ENCODE measurements at places on chromosomes 3 and 15.

GRCh38 chr3:10224794-10225665 lies 23.2 kb upstream of the TATDN2 start:
- peak; percentile 94 for DNase-seq

GRCh38 chr3:40178012-40178594 lies 131.4 kb upstream of the EIF1B start:
- no peak for DNase-seq

DNA sequence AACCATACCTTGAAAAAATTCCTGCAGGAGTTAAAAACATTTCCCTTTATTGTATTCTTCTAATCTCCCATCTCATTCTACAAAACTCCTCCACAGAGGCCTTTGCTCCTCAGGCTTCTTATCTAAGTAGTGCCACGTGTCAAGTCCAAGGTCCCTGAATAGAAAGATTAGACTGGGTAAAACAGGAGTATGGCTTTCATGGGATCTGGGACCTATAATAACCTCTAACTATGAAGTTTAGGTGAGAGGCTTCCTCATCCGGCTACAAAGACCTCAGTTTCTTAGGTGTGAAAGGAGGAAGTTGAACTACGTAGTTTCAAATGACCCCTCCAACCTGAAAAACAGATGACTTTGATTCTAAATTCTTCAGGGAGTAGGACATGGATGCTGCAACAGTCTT lies 20.0 kb downstream of the GPR15 start:
- DNase-seq = no peak

DNA sequence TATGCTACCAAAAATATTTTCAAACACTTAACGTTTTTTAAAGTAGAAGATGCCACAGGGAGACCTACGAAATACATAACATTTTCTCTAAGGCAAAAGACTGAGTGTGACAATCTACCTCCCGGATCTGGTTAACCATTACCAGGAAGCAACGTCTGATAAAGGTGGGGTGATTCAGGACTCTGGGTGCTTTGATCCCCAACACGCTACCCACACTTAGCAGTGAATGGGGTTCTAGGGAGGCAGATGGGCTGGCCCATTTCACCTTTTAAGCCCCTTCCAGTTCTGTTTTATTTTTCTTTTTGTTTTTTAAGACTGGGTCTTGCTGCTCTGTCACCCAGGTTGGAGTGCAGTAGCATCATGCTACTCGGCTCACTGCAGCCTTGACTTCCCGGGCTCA lies 39.5 kb downstream of the EIF4E3 start:
- no peak for DNase-seq

DNA sequence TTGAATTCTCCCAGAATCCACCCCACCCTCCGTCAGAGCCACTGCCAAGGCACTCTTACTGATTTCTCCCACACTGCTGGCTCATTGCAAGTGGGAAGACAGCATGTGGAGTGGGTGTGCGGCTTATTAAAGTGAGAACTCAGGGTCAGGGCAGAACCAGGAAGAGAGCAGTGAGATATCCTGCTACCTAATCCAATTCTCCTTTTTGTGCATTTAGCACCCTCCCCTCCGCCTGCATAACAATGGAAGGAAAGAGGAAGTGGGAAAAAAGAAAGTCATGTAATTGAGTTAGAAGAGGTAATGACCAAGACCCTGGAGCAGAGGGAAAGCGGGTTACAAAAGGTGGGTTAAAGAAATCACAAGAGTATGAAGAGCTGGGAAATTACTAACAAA lies 27.8 kb upstream of the PIK3CB start:
- DNase-seq = no peak

- no peak for DNase-seq
These were observed 197.5 kb upstream of the TSC22D2 start for GRCh38 chr3:150210461-150211110.

GRCh38 chr3:123802007-123802625 lies 82.0 kb downstream of the MYLK start:
- no peak for DNase-seq

- DNase-seq = no peak
These were observed 61.1 kb downstream of the AAGAB start for GRCh38 chr15:67193223-67193990.

DNA sequence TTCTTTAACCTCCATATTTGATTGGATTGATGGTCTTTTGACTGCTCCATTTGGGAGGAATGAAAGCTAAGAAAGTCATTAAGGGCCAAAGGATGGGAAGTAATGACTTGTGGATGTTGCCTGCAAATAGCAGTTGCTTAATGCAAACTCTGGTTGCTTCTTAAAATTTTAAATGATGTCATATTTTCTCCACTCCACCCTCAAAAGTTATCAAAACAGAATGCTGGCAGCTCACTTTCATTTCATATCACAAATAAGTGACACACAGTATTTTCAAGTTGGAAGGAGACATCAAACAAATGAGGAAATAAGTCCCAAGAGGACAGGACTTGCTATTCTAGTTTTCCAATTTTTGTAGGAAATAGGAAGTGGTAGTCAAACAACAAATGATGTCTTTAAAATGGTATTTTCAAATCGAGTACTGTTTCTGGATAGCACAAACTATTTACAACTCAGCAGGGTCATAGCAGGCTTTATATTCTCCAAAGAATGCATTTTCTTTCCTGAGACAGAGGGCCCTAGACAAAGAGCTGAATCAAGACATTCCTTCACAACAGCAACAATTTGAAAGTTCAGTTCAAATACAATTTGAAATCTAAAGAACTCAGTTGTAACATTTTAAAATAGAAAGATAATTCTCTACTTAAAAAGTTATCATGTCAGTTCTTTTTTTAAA lies 165.1 kb upstream of the UBE2E1 start:
- DNase-seq = no peak

DNA sequence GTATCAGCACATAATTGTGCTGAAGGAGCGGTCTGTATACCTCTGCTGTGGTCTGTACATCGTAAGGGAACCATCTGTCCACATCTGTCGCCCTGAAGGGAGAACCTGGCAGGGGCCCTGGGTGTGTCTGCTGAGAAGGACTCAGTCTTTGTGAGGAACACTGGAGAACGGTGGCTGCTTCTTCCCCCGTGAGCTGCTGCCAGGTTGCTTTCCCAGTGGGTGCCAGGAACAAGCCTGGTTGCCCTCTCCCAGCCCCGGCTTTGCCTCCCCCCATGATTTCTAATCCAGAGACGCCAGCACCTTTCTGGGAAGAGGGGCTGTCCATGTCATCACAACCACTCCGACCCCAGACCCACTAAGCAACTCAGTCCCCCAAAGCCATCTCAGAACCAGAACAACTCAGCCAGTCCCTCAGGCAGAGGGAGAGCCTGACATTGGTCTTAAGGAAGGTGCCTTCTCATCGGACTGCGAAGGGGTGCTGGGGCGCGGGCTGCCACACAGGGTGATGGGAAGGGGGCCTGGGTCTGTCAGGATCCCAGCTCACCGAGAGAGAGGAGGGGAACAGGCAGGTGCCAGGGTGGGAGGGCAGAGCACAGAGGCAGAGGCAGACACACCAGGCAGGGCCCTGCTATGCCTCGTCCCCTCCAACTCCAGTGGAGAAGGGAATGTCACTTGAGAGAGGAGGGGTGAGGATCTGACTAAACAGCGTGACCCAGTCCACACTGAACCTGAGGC lies 8.5 kb downstream of the TNK2 start:
- DNase-seq = no peak

GRCh38 chr3:40624189-40624769 lies 99.5 kb downstream of the ZNF621 start:
- no peak for DNase-seq

- no peak for DNase-seq
These were observed 71.2 kb upstream of the POMGNT2 start for GRCh38 chr3:43177085-43177484.

GRCh38 chr3:149145356-149145755 lies 15.9 kb downstream of the HPS3 start:
- DNase-seq = no peak

GRCh38 chr3:116067326-116067725 lies 378.0 kb downstream of the LSAMP start:
- no peak for DNase-seq

- DNase-seq = no peak
These were observed 127.4 kb downstream of the TIGIT start for GRCh38 chr3:114421204-114421603.

DNA sequence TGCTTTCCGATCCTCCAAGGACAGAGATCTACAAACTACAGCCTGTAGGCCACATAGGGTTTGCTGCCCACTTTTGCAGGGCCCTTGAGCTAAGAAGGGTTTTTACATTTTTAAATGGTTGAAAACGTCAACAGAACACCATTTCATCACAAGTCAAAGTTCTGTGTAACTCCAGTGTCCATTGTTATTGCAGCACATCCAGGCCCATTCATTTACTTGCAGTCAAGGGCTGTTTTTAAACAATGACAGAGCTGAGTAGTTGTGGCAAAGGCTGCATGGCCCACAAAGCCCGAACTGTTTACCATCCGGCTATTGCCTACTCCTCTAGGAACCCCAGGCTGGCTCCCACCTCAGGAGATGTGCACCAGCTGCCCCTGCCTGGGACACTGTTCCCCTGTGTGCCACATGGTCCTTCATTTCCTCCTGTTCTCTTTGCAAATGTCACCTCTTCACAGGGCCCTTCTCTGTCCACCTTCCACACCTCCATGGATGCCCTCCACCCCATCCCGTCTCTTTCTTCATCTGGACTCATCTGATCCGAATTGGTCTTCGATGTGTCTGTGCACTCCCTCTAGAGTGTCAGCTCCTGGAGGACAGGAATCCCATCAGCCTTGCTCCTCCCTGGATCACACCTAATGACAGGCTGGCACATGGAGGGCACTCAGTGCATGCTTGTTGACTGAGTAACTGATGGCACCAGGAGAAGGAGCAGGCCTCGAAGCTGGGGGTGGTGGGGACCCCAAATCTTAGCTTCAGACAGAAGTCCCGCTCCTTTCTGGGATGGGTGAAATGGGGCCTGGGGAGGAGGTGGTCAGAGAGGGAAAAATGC lies 69.5 kb upstream of the IQSEC1 start:
- DNase-seq = no peak

DNA sequence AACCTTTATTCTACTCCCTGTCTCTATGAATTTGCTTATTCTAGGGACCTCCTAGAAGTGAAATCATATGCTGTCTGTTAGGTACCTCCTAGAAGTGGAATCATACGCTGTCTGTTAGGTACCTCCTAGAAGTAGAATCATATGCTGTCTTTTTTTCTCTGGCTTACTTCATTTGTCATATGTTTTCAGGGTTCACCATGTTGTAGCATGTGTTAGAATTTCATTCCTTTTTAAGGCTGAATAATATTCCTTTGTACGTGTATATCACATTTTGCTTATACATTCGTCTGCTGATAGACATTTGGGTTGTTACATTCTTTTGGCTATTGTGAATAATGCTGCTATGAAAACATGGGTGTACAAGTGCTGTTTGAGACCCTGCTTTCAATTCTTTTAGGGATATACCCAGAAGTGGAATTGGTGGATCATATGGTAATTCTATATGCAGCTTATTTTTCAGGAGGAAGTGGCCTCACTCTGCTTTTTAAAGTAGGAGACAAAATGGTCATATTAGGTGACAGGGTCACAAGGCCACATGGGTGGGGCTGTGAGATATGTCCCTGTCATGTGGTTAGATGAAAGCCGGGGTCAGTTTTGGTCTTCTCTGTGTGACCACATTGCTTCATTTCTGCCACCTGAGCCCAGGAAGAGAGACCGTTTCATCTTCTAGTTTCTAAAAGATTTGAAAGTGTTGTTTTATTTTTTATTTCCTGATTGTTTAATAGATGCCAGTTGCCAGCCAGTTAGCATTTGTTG lies 76.7 kb downstream of the FLNB start:
- DNase-seq = no peak

- no peak for DNase-seq
These were observed 139.7 kb downstream of the STAG1 start for GRCh38 chr3:136612512-136612911.

- no peak for DNase-seq
These were observed 29.7 kb upstream of the SPATA12 start for GRCh38 chr3:57030721-57031120.

DNA sequence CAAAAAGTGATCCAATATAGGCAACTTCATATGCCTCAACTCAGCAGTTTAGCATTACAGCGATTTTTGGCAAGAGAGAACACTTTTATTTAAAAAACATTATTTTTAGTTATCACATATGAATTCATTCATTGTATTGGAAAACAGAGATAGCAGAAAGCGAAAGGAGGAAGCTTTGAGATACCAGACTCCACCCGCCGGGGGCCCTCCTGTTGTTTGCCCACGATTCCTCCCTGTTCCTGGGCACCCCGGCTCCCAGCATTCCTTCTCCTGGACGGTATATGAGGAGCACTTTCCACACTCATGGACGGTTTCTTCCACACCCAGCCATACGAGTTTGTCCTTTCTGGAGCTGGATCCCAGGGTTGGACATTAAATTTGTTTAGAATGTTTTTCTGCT lies 18.2 kb downstream of the APBA2 start:
- no peak for DNase-seq

DNA sequence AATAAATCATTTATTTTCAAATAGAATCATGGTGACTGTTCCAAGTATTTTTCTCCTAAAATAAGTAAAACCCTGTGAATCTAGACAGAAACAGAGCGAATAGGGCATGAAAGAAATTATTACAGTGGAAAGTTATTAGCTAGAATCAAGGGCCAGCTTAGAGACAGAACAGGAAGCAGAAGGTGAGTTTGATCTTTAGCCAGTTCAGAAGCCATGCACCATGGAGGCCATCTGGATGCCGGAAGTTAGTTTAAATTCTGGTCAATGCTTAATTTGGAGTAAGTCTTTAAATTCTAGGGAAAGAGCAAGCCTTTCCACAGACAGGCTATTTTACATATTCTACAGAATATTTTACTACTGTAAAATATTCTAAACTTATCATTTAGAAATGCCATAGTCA lies 574.8 kb downstream of the CADM2 start:
- no peak for DNase-seq
